ENCODE measurements at places on chromosomes 3 and 15.
A peak's percentile ranks its signal among the peaks of the same experiment; 100 is the strongest.

- no peak for DNase-seq
Measured at GRCh38 chr3:194178669-194179068, 42.7 kb downstream of the HES1 start.

DNA sequence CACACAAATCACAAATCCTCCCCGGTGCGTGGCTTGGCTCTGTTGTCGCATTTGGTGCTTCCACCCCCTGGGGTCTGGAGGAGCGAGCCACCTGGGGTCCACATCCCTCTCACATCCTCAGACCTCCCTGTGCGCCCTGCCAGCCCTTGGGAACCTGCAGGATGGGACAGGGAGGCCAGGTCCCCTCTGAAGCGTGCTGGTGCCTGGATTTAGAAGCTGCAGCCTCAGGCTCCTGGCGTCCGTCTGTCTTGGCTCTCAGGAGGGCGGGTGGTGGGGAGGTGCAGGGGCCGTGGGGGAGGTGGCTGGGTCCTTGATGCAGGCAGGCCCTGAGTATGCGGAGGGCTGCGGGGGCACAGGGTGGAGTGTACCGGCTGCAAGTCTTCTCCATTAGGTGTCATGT lies 38.4 kb downstream of the RGMA start:
- DNase-seq = no peak

GRCh38 chr15:52486003-52486996 lies 42.4 kb downstream of the MYO5A start:
- peak; percentile 34 for DNase-seq

- DNase-seq = no peak
Measured at GRCh38 chr15:55231455-55231854, 34.7 kb upstream of the RSL24D1 start.

GRCh38 chr3:18838758-18839157 lies 309.6 kb upstream of the KCNH8 start:
- no peak for DNase-seq

GRCh38 chr15:35992791-35993190 lies 446.8 kb upstream of the DPH6 start:
- DNase-seq = no peak

Data from neural crest cell (in vitro differentiated cells).